ENCODE measurements at places on chromosomes 12 and 14.

GRCh38 chr14:50265029-50265428, 33.7 kb upstream of the SOS2 start:
- no peak for DNase-seq

DNA sequence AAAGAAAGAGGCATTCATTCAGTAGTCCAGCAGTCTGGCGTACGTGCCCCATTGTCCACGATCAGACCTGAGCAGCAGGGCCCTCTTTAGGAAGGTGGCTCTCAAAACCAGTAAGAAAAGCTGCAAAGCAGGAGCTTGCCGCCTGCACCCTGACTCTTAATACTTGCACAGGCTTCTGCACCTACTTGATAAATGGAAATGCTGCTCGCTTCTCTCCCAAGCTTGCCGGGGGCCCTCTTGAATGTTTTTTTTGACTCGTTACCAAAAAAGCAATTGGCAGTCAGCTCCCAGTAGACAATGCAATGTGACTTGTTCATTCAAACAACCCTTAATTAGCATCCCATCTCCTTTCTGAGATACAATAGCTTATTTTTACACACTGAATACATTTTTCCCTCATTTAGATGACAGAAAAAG, 27.2 kb upstream of the PTPRB start:
- DNase-seq: no peak

GRCh38 chr14:90408713-90409112, 11.9 kb downstream of the CALM1 start:
- no peak for DNase-seq

- no peak for DNase-seq
Observed at GRCh38 chr12:41356181-41356580, 168.1 kb downstream of the PDZRN4 start.

DNA sequence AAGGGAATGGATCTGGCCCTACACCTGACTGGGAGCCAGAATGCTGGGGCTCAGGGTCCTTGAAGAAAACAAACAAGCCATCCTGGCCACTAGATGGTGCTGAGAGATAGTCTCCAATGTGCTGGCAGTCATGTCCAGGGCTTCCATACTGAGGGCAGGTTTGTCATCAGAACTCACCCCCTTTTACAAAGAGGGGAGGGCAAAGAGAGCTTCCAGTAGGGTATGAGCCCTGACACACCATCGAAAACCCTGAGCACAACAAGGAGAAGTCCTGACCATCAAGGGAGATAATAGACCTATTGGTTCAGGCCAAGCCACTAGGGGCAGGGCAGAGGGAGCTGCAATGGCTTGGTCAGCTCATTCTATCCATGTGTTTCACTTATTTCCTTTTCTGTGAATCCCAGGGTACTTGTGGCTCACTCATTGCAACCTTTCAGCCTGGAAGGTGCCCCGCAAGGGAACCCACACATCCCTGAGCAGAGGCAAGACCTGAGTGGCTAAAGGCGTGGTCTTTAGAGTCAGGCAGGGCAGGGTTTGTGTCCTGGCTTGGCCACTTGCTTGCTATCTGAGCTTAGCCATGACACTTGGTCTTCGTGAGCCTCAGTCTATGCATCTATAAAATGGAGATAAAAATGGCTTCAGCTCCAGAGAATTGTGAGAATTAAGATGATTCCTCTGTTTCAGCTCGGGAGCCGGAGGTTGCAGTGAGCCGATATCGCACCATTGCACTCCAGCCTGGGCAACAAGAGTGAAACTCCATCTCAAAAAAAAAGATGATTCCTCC, 6.2 kb upstream of the PLEKHH1 start:
- DNase-seq: no peak

DNA sequence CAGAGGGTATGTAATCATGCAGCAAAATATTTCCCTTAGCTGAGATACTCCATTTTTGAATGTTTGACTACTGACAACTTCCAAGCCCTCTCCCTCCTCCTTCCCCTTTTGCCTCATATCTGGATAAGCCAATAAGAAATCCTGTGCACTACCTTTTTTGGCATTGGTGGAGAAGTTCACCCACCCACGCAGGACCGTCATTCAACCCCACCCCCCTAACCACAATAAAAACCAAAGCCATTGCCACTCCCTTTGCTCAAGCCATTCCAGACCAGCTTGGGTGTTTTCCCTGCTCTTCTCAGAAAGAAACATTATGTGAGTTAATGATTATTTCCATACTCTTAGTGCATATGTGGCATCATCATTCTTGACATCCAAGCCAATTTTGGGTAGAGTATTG, 176.7 kb downstream of the PTPN11 start:
- DNase-seq: no peak

GRCh38 chr12:106288101-106288493, 14.4 kb upstream of the TCP11L2 start:
- no peak for DNase-seq

DNA sequence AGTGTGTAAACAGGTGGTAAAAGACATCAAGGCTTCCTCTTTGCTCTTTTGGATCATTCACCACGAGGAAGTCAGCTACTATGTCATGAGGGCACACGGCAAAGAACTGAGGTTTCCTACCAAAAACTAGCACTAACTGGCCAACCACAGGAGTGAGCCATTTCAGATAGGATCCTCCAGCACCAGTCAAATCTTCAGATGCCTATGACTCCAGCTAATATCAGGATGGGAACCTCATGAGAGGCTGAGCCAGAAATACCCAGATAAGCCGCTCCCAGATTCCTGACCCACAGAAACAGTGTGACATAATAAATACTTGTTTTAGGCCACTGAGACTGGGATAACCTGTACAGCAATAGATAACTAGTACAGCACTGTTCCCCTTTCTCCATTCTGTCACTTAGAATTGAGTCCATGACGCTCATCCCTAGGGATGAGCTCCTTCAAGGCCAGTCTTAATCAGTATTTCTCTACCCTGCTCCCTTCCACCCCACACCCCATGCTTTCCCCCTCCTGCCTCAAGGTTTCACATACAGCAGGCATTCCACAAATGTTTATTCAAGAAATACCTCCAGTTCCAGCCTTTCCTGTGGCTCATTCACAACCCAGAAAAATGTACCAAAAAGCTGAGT, 68.4 kb downstream of the PPM1H start:
- no peak for DNase-seq

- no peak for DNase-seq
Observed at GRCh38 chr12:39541471-39541870, 78.1 kb downstream of the ABCD2 start.

GRCh38 chr12:132450418-132451171, 39.4 kb upstream of the FBRSL1 start:
- no peak for DNase-seq

DNA sequence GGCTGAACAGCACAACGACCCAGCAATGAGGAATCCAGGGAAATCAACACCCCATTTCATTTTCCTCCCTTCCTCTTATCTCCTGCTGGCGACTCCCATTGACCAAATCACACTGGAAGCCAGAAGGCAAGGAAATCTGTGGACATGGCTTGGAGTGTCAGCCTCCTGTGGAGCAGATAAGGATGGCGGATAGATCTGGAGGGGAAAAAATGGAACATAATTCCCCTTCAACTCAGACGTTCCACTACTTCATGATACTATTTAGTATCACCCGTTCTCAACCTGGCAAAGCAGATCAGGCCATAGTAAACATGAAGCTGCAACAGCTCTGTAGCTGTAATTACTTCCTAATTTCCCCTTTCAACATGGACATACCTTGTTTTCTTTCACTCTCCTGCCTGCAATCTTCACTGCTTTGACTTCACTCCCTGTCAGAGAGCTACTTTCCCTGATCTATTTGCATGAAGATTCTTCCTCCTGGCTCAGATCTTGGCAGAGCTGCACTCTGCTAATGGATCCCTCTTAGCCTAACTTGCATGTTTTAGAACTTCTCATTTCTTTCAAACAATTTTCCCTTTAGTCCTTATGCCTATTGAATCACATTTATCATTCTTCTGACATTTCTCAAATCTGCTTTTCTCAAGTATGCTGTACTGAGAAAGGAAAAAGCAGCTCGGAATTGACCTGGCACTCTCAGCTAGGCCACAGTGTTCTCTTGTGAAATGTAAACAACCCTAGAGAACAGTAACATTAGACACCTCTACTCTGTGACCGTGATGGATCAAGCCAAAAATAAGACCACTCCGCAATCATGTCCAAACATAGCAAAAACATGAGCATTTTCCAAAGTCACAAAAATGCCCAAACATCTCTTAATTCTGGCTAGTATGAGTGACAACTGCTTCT, 135.1 kb downstream of the ETNK1 start:
- no peak for DNase-seq

DNA sequence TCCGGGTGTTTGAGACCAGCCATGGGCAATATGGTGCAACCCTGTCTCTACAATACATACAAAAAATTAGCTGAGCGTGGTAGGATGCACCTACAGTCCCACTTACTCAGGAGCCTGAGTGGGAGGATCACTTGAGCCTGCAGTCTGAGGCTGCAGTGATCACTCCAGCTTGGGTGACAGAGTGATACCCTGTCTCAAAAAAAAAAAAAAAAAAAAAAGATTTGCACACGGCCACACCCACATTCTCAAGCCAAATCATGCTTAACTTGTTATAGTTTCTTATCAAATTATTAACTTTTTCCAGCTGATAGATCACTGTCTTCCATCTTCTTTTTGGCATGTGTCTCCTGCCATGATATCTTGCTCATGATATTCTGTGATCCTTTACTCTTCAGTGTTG, 6.8 kb downstream of the DRAM1 start:
- DNase-seq: no peak

- no peak for DNase-seq
Observed at GRCh38 chr12:78483767-78484315, 380.7 kb upstream of the SYT1 start.

DNA sequence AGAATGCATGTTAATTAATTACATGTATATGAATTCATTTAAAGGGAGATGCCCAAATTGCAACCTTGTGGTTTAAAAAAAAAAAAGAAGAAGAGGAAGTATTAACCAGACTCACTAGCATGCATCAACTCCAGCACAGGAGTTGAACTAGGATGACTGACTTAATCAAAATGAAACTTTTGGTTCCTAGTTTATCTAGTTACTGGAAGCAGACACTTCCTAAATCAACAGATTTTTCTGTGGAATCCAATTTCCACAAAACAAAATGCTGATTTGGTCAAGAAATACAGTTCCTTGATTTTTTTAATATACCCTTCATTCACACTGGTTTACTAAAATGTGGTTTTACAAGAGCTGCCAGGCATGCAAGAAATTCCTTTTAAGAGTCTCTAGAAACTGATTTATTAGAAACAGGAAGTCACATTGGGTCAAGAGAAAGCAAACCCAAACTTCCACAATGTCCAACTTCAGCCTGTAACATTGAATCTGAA, 41.6 kb downstream of the ITPR2 start:
- no peak for DNase-seq

All from NCI-H1436 treated with DMSO at 0.1 percent for 48 hours (cell line).